ENCODE measurements at places on chromosomes 7 and 10. TPM values are rescaled to one million over a fixed set of nuclear protein-coding genes. Genes with fewer than 3 reads are reported as not detected.

Gene SHH
- total RNA-seq = 2.1 TPM

Gene ARMC3
- 0.65 TPM for total RNA-seq

Gene PLXDC2
- 0.06 TPM for total RNA-seq

Gene MET
- total RNA-seq = 93.7 TPM

Gene SNX10
- 4.3 TPM for total RNA-seq

Gene NUTM2E
- 0.39 TPM for total RNA-seq

Gene KNDC1
- 3.2 TPM for total RNA-seq

Gene RPEL1
- not detected for total RNA-seq

Gene LRRTM3
- total RNA-seq = not detected

Gene PRSS2
- total RNA-seq = not detected

Gene GRID2IP
- total RNA-seq = not detected
